GM19239 (cell line): ENCODE measurements at places on chromosomes 5 and 9.

DNA sequence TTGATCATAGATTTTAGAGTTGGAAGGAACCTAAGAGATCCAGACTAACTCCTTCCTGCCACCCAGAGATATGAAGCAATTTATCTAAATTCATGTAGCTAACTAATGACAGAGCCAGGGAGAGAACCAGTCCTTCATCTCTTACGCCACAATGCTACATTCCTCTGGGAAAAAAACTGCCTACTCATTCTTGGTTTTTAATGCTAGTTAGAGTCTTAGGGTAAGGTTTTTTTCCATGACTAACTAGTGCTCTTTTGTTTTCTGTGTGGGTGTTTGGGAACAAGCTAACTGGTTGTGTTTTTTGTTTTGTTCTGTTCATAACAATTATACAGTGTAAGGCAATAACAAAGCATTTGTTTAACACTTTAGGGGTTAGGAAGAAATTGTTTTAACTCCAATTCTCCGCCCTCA, 52.4 kb downstream of the SLC44A1 start:
- no peak for DNase-seq

DNA sequence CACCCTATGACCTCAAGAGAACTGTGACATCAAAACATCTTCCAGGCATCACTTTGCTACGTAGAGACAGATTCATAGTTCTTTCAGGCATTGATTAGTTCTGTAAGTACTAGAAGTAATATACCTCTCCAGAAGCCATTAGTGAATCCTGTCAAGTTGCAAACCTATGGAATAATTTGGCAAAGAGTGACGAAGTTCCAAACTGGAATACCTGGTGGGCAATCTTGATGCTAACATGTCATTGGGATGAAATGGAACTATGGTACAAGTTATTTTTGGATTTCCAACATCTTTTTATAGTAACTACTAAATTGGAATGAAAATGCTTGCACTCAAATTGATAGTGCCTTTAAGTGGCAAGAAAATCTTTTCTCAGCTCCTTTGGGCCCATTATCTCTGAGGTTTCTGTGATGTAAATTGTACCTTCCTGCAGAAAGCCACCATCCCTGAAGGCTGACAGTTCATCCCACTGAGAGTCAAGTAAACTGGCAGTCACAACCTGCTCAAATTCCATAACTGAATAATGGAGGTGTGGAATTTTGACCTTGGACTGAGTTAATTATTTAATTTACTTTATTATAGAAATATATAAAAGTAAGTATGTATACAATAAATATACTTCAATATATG, 435.5 kb downstream of the DTWD2 start:
- no peak for DNase-seq

GRCh38 chr5:36529142-36529541, 77.3 kb upstream of the SLC1A3 start:
- DNase-seq, result no peak

DNA sequence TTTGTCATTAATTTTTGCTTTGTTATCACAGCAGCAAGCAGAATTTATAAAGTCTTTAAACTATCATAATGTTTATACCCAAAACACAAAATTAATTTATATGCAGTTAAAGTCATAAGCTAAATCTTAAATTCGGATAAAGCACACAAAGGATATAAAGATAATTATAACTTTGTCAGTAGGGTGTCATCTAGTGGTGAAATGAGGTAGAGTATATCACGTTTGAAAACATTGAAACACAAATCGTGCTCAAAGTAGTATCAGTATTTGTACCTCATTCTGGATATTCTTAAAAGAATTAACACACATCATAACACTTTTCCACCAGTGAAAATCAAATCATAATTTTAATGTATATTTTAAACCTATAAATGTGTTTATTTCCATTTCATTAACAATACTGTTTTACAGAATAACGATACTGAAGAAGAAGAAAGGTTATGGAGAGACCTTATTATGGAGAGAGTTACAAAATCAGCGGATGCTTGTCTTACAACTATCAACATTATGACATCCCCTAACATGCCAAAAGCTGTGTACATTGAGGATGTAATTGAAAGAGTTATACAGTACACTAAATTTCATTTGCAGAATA, 129.5 kb downstream of the NIPBL start:
- DNase-seq, result no peak

GRCh38 chr5:55509796-55510522, 24.8 kb downstream of the PLPP1 start:
- no peak for DNase-seq

DNA sequence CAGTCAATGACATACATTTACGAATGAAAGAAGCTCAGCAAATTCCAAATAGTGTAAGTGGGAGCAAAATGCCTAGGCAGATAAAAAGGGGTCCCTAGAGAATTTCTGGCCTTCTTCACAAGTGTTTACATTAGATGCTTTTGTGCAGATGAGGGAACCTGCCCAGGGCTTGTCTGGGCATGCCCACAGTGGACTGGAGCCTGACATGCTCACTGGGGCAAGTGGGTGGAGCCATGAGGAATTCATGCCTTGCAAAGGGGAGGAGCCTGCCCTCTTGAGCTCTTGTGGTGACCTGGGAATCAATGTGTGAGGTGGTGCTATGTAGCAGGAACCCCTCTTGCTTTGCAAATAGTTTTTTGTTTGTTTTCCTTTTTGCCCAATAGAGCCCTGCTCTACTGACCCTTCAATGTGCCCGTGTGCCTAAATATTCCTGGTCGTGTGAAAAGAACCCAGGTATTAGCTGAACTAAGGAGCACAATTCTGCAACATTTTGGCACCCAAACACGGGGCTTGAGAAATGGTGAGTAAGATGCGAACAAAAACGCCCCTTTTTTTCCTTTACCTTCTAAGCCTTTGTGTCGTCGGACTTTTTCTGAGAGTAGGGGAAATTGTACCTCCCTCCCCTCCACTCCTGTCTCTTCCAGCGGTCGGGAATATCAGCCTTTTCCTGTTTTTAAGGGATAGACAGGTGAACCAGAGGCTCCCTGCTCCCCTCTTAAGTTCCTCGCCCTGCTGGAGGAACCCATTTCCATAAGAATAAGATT, 433.8 kb upstream of the CDH9 start:
- no peak for DNase-seq

- no peak for DNase-seq
These were observed 41.4 kb upstream of the SLCO6A1 start for GRCh38 chr5:102539996-102540728.

DNA sequence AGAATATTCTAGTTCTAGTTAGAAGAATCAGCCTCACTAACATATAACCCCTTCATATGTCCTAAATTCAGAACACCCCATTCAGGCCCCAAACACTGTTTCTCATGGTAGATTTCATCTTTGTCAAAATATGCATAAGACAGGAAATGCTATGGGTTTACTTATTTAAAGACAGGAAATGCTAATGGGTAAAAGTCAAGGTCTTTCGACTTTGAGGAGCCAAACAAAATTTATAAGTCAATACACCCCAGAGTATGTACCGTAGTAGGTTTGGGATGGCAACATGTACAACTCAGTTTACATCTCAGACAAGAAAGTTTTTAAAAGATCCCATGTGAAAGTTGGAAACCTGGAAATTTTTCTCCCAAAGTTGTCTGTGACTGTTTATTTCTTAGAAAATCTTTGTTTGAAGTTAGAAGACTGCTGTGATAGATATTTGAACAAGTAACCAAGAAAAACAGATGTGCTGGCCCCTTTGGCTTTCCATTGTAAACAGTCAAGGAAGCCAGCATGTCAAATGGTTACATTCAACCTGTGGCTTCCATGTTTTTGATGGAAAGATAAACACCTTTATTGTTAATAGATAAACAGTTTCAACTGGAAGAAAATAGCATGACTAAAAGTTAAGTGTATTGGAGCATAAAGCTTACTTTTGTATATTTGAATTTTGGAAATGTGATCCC, 102.2 kb downstream of the INIP start:
- DNase-seq, result no peak

DNA sequence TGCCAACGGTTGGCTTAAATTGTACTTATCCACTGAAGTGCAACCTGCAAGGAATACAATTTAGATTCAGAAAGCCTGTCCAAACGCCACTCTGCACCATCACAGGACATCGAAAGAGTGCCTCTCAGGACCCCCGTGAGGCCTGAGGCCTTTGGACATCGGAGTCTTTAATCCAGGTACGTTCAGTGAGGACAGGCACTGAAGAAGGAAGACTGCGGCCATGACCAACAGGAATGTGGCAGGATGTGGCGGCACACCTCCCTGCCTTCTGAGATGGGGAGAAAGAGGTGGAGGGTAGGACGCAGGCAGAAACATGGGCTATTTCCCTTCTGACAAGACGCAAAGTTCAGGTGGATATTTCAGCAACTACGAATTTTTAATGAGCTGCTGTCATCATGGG, 205.8 kb downstream of the FANCC start:
- no peak for DNase-seq

- DNase-seq, result no peak
These were observed 901.2 kb upstream of the COX7C start for GRCh38 chr5:85716344-85717202.

- no peak for DNase-seq
These were observed 96.7 kb upstream of the ARAP3 start for GRCh38 chr5:141778683-141779082.

DNA sequence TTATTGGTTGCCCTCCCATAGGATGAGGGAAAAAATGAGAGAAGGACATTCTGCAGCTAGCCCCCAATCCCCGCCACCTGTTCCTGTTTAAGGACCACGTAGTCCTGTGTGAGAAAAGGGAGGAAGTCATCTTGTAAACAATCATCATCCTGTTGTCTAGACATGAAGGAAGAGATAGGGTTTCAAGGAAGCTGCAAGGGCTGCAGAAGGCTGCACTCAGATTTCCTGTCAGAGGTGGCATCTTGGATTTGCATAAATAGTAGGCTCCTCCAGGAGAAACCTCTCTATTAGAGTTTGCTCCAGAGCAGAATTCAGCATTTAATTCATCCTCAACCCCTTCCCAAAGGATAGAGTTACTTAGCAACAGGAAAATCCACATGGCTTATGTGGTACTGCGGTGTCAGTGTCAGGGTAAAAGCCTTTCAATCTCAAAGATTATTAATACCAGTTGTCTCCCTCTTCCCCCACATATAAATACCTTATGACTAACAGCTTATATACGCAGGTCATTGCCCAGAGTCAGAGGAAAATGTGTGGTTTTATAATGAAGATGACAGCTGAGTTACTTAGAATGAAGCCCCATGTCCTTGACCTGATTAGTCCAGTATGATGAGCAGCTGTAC, 4.6 kb upstream of the DNAJC18 start:
- no peak for DNase-seq

DNA sequence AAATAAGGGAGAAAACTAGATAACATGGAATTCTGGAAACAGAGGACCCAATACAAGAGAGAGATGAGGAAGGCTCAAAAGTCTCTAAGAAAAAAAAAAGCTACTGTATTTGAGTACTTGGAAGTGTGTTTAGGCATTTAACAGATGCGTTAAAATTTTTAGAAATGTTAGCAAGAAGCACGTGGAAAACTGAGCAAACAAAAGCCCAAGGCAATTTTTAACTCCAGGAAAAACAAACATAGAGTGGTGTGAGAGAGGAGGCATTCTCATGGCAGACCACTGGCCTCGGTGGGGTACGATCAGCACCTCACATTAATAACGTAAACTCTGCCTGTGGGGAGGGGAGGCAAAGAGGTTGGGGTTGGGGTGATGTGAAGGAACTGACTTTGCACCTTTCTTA, 321.4 kb downstream of the GADD45G start:
- no peak for DNase-seq

DNA sequence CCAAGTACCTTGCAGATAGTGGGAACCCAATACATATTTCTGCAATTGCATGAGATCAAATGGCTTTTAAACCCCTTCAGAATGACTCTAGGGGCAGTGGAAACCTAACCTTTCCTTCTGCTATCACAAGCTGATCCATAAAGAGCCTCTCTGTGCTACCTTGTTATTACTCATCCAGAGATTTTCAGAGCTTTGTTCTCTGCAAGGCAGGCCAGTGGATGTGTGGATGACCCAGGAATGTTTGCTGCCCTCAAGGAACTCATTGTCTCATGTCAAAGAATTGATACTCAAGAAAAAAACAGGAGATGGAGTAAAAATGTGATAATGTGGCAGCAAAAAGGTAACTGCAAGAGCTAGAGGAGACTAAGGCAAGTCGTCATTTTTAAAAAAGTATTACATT, 164.1 kb downstream of the HMHB1 start:
- DNase-seq, result no peak

DNA sequence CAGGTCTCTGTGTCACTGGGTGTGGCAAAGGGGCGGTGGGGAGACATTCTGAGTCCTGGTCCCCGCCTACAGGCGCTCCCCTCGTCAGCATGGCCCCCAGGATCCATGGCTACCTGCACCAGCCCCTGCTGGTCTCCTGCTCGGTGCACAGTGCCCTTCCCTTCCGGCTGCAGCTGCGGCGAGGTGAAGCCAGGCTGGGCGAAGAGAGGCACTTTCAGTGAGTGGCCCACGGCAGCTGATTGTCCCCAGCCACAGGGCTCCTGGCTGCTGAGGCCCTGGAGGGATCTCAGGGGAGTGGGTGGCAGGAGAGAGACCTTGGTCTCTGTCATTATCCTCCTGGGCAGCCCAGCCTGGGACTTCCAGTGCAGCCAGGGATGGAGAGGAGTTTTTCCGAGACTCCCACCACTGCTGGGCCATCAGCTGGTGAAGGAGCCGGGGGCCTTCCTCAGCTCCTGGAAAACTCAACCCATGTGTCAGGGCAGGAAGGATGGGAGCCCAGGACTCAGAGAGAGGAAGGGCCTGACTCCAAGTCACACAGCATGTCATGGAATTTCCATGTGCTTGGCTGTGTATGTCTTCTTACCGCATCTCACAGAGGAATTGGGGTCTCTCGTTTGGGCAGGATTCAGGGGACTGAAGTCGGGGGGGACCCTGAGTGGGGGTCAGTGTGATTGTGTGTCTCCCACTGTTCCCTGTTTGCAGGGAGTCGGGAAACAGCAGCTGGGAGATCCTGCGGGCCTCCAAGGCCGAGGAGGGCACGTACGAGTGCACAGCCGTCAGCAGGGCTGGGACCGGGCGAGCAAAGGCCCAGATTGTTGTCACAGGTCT, 37.4 kb downstream of the HMCN2 start:
- no peak for DNase-seq

DNA sequence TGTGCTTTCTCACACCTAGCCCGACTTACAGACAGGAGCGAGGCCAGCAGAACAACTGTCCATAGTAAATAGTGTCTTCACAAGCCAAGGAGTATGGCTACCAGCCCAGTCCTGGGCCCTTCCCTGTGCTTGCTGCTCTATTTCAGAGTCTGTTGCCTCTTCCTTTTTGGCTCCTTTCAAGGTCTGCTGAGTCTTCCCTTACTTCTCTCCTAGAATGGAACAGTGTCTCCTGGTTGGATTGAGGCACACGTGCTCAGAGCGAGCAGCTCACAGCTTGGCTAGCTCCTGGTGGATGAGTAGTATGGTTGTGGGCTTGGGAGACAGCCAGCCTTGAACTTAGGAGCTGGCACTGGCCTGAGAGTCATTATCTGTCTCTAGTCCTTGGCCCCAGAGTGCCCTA, 72.8 kb downstream of the TLE4 start:
- DNase-seq, result no peak

GRCh38 chr5:93791518-93791972, 50.1 kb upstream of the POU5F2 start:
- no peak for DNase-seq
